ENCODE measurements at places on chromosomes 5 and 9.
A peak's percentile ranks its signal among the peaks of the same experiment; 100 is the strongest.

GRCh38 chr9:69759021-69759420 is 790 bp downstream of the PTAR1 start:
- DNase-seq = no peak

GRCh38 chr9:132078699-132079356 is 839 bp downstream of the MED27 start:
- DNase-seq = peak; percentile 0

GRCh38 chr5:114412510-114413171 is 50.8 kb downstream of the KCNN2 start:
- no peak for DNase-seq

- DNase-seq = no peak
Observed at GRCh38 chr5:59484618-59485017, 408.9 kb downstream of the PDE4D start.

GRCh38 chr9:92721548-92721947 is 43.1 kb downstream of the BICD2 start:
- DNase-seq = no peak

DNA sequence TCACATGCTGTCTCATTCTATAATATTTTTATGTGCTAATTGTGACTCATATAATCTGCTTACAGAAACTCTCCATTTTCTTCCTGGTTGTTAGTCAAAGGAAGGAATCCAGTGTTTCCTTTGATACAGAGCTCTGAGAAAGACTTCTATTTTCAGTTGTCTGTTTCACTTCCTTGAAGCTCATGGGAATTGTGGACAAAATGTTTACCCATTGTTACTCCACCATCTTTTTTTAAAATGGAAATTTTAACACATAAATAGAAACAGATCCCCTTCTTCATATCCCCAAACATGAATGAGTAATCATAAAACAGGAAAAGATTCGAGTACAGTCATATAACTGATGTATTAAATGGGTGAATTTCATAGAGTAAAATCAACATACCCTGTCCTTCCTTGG is 42.0 kb upstream of the KCNN2 start:
- no peak for DNase-seq

- no peak for DNase-seq
Observed at GRCh38 chr9:124286292-124286931, 28.7 kb downstream of the NEK6 start.
